ENCODE measurements at places on chromosomes 11 and 22.

GRCh38 chr11:92855607-92856405 lies 113.6 kb upstream of the MTNR1B start:
- DNase-seq: no peak

- no peak for DNase-seq
Measured at GRCh38 chr11:134317103-134317502, 14.7 kb upstream of the GLB1L2 start.

DNA sequence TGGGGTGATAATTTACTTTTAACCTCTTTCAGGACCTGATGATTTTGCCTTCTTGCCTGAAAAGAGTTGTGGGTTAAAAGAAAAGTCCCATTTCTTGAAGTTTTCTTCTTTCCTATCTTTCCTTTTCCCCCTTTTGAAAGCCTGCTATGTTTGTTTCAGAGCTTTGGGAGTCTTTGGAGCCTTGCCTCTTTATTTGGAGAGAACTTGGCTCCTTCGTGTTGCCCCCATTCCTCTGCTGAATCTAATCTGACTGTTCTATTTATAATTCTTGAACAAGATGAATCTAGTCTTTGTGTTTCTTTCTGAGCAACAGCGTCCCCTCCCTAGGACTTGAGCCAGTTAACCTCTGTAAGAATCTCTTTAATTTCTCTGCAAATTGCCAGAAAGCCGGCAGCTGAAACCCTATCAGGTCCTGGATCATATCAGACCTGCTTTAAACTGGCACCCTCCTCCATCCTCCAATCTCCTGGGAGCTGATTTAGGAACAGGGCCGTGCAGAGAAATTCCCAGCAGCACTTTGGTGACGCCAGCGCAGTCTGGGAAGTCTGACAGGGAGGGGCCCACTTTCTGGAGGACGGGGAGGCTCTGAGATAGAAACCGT lies 289.1 kb upstream of the SORL1-AS1 start:
- no peak for DNase-seq

- DNase-seq: no peak
Measured at GRCh38 chr22:36352803-36353507, 34.8 kb downstream of the MYH9 start.

- DNase-seq: no peak
Measured at GRCh38 chr11:74480688-74481417, 12.7 kb downstream of the LIPT2 start.
